GM18507 (cell line): ENCODE measurements at places on chromosomes 1 and 21.

DNA sequence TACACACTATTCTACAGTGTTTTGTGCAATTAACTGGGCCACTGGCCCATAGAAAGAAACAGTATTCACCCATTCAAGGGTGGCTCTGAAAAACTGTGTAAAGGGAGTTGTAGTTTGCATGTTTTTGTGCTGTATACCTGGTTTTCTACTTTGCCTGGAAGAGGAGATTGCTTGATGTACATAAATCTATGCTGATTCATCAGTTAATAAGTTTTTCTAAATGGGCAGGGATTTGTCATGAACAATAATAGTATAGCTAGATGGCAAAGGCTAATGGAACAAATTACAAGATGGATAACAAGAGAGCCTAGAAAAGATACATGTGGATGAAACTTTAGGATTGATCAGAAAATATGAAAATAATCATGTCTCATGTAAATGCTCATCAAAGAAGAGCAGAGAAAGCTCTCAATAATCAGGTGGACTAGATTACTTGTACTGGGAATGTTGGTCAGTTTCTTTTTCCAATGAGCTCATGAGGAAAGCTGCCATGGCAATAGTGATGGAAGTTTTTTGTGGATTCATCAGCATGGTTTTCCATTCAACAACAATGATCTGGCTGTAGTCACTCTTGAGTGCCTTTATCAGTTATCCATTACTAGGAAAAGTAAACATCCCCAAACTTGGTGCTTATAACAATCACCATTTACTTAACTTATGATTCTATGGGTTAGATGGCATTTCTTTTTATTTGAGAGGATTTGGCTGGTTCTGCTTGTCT, 602.8 kb downstream of the BRINP3 start:
- no peak for DNase-seq

GRCh38 chr1:205458777-205459566, 3.1 kb upstream of the BLACAT1 start:
- DNase-seq, result no peak

DNA sequence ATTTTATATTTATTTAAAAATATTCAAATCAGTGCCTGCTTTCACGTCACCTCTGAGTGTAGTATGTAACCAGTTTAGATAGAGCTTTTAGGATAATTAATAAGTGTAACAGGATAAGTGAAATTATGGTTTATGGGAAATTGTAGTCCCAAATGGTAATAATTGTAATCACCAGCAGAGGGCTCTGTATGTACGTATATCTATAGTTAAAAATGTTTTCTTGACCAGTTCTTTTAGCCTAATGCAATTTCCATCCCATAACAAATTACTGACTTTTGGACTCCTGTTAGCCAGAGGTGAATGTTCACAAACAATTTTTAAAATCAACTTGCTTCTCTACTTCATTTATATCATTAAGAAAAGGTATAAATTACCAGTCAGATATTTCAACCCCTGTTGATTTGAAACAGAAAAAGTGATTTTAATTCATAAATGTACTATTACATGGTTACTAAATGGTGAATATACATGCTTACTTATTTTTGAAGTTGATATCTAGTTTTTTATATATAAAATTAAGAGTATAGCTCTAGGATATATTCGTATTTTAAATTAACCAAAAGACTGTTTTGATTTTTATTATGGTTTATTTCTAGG, 25.3 kb downstream of the SLC30A7 start:
- DNase-seq, result no peak

- no peak for DNase-seq
Observed at GRCh38 chr1:201354901-201355295, 22.6 kb downstream of the TNNT2 start.

DNA sequence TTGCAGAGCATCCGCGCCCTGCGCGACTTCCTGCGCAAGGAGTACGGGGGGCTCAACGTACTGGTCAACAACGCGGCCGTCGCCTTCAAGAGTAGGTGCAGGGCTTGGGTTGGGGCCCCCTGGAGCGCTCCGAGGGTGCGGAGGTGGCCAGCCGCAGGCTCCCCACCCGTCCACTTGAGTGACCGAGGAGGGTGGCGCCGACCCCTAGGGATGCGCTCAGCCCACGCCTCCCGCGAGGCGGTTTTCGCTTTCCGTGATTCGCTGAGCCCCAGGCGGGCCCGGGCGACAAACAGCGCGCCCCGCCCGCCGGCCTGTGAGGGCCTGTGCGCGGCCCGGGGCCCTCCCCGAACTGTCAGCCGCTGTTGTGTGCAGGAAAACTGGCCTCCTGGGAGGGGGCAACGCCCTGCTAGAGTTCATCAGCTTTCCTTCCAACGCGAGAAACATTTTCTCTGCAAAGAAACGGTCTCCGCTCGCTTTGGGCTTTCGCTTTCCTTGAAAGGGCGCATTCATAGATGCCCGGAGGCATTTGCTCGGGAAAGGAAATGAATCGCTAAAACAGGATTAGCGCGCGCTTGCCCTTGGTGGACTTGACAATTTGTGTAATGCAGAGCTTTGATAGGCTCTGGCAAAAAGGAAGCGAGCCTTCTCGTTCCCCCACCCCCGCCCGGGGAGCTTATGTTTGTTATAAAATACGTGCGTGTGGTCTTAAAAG, 668 bp downstream of the CBR3 start:
- DNase-seq, result no peak

- DNase-seq, result no peak
Observed at GRCh38 chr1:17053086-17053684, 647 bp downstream of the SDHB start.

DNA sequence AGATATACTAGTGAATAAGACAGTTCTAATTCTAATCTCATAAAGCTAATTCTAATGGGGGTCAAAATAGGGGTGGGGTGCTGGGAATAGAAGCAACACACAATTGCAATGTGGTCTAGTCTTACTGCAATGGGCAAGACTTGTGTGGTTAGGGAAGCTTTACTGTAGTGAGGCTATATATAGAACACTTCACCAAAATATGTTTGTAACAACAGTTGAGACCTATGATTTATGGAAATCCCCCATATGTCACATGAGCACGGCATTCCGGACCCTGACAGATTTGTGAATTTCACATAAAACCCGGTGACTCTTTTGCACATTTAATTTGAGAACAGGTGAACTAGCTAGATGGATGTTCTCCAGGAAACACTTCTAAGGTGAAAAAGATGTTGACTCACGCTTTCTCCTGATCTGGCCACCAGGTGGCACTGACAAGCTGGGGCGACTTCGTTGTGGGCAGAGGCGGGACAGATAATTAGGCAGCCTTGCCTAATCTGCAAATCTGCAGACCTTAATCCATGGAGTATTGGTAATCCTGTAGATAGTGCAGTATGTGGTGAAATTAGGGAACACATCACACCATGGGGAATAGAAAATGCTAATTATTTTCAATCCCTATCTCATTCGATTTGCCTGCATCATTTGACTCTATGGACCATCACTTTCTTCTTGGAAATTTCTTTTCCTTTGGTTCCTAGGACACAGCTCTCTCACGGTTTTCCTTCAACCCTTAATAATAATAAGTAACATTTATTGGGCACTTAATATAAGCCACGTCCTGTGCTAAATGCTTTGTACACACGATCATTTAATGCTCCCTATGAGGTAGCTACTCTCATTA, 37.7 kb downstream of the KIAA0040 start:
- peak; percentile 51 for DNase-seq
